Activated CD4-positive, alpha-beta T cell treated with anti-CD3 and anti-CD28 coated beads for 24 hours (primary cell): ENCODE measurements at places on chromosomes 12 and 14.

DNA sequence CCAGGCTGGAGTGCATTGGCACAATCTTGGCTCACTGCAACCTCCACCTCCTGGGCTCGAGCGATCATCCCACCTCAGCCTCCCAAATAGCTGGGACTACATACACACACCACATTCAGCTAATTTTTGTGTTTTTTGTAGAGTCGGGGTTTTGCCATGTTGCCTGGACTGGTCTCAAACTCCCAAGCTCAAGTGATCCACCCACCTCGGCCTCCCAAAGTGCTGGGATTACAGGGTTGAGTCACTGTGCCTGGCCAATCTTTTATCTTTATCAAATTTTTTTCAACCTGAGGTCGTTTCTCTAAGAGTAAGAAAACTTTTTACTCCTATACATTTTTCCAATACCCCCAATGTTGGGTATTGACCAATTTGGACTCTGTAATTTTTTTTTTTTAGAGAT lies 40.0 kb upstream of the NAP1L1 start:
- no peak for DNase-seq

- DNase-seq: no peak
Measured at GRCh38 chr14:66641861-66642635, 134.1 kb downstream of the GPHN start.

DNA sequence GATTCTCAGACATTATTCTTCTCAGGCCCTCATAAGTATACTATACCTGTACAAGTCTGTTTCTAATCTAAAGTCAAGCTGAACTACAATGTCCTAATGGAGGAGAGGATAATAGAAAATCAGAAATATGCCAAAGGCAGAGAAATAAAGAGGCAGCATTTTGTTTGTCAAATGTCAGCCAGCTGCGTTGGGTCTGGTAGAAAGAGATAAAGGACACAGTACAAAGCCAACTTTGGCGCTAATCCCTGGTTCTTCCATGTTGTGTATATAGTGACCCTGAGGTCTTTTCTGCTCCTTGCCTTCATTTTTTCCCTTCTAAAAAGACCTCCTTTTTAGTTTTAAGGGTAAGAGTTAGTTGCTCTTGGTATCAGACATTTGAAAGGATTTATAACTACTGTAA lies 103.1 kb downstream of the PRICKLE1 start:
- DNase-seq: no peak

- DNase-seq: no peak
Measured at GRCh38 chr12:110636516-110636915, 22.6 kb downstream of the TCTN1 start.

DNA sequence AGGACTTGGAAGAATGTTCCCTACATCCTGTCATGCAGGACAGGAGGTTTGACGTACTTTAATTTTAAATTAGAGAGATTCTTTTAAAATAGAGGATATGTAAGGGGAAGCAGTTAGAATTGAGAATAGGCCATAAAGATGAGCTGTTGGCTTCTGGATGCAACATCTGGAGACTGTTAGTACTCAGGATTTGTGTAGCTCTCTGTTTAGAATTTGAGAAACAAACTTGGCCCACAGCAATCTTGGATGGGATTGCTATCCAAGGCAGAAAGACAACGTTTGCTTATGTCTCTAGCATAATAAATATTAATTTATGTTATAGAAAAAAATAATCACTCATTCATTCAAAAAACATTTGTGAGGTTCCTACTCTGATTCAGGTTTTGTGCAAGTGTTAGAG lies 398.4 kb upstream of the NOVA1 start:
- DNase-seq: no peak

GRCh38 chr12:116853507-116853906 lies 27.7 kb downstream of the HRK start:
- DNase-seq: no peak

- no peak for DNase-seq
Measured at GRCh38 chr12:123442774-123443173, 6.3 kb upstream of the RILPL2 start.

DNA sequence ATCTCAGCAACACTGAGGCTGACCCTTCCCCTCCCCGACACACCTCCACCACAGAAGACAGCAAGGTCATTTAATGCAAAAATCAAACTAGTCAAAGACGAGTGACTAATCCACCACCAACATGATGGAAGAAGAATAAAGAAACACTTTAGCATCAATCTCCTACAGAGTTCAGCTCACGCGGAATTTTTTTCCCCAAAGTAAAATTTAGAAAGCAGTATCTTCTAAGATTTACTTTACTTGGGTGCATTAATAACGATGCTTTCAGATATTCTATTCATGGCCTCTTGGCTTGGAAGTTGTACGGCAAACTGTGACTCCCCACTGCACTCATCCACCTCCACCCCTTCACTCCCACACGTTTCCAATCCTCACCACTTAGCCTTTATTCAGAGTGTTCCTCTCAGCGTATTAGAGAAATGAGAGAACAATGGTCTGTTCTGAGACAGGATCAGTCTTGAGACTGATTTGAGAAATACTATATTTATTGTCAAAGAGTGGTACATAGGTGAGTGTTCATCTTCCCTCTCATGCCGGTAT lies 1.9 kb downstream of the EGLN3 start:
- no peak for DNase-seq

GRCh38 chr12:31026202-31026601 lies 47.5 kb upstream of the DDX11 start:
- DNase-seq: no peak

GRCh38 chr14:23430016-23430722 lies 5.3 kb downstream of the MYH7 start:
- DNase-seq: no peak

DNA sequence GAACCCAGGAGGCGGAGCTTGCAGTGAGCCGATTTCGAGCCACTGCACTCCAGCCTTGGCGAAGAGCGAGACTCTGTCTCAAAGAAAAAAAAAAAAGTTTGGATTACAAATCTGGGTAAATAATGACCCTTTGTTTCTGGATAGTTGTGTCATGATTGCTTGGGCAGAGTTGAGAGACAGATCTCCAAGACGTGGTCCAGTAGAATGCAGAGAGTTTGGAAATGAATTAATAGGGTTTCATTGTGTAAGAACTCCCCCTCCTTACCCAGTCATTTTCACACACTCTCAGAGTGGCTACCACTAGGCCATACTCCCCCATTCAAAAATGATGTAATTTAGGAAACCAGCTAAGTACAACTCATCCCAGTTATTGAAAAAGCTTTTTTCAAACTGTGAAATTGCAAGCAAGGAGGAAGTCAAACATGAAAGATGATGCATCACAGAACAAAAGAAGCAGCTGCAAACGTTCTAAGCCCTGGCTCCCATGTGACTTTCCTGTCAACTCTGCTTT lies 1331.9 kb downstream of the AACS start:
- DNase-seq: no peak

GRCh38 chr12:104307655-104308000 lies 4.1 kb downstream of the EID3 start:
- DNase-seq: no peak

- no peak for DNase-seq
Measured at GRCh38 chr14:34437729-34438080, 24.3 kb downstream of the SPTSSA start.
